Dermis blood vessel endothelial cell (primary cell): ENCODE measurements at places on chromosomes 12 and 14. TPM values are rescaled to one million over a fixed set of nuclear protein-coding genes. Genes with fewer than 3 reads are reported as not detected.
A peak's percentile ranks its signal among the peaks of the same experiment; 100 is the strongest.

DNA sequence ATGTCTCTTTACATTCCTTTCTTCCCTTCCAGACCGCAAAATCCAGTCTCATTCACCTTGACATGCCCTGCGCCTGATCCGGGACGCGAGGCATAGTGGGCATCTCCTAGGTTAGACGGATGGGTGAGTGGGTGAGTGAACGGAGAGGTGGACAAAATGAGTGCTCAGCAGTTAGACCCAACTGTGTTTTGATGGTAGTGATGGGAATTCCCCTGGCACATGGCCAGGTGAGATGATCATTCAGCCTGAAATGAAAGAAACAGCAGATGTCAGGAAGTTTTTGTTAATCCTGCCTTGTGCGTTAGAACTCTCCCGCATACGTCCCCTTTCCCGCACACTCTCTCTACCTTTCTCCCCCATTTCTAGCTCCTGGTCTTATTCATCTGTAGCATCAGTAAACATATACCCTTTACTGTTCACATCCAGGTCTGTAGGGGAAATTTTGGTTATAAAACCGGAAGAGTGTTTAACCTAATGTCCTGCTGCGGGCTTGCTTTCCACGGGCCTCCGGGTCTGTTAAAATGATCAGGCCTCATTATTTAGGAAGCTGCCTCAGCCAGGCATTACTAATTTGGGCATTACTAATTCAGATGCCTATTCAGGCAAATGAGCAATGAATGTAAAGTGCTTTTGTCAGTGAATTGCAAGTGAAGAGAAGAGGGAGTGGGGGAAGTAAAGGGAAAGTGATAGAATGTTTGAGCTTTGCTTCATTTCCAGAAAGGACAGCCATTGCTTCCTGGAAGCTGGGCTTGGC lies 172.8 kb downstream of the ETV6 start:
- peak; percentile 83 for DNase-seq

The ABHD12B gene
- not detected in 2 replicates for total RNA-seq

DNA sequence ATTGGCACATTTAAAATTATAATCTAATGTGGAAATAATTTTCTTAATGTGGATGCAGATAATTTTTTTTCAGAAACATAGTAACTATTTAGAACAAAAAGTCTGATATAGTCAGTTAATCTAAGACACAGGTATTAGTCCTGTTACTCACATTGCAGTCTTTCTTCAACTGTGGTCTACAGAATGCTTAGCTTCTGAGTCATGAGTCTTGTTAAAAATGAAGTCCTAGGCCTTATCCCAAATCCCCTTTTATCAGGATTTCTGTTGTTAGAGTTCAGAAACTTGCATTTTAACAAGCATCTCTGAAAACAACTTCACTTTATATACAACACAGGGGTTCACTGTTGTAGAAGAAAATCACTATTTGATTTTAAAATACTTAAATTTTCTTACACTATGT lies 112.2 kb downstream of the SLC16A7 start:
- no peak for DNase-seq

The GZMB gene
- not detected in 2 replicates for total RNA-seq

GRCh38 chr12:121241156-121241970 lies 31.4 kb downstream of the P2RX4 start:
- DNase-seq = no peak

The GPRC5A gene
- total RNA-seq = 3.2 and 10.7 TPM in 2 replicates

DNA sequence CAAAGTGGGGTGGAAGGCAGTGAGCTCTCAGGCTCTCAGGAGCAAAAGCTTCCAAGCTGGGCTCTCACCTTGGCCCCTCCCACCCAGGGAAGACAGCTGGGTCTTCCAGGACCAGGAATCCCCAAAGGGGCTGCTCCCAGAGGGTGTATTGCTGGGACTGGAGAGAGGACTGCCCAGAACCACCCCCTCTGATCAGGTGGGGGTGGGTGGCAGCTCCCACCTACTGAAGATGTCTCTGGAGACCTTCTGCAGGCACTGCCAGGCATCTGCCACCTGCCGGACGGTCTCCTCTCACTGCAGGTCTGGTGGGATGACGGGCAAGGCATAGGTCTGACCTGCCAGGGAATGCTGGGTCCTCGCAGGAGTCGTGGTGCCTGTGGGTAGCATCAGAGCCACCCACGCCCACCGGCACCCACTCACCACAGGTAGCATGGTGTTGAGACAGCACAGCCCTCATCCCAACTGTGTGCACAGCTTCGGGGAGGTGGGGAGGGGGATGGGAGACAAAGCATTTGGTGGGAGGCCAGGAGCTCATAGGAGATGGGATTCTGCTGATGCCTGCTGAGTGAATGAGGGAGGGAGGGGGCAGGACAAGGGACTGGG lies 103.2 kb downstream of the SINHCAF start:
- no peak for DNase-seq

GRCh38 chr14:95663226-95663797 lies 22.9 kb upstream of the TCL1B start:
- DNase-seq = no peak

GRCh38 chr14:29829851-29830250 lies 97.8 kb downstream of the PRKD1 start:
- DNase-seq = no peak

DNA sequence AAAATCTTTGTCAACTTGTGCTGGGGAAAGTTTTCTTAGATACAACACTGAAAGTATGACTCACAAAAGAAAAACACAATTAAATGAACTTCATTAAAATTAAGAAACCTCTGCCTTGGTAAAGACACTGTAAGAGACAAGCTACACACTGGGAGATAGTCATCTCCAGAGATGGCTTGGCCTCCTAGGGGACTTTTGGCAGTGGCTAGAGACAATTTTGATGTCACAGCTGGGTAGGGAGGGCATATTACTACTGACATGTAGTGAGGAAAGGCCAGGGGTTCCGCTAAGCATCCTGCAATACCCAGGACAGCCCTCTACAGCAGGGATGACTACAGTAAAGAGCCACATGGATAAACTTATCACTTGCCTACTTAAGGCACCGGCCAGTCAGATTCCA lies 8.7 kb upstream of the RNASE4 start:
- no peak for DNase-seq

The PMCH gene
- total RNA-seq = 0.23 TPM in 1 of 2 replicates, not detected in the other

DNA sequence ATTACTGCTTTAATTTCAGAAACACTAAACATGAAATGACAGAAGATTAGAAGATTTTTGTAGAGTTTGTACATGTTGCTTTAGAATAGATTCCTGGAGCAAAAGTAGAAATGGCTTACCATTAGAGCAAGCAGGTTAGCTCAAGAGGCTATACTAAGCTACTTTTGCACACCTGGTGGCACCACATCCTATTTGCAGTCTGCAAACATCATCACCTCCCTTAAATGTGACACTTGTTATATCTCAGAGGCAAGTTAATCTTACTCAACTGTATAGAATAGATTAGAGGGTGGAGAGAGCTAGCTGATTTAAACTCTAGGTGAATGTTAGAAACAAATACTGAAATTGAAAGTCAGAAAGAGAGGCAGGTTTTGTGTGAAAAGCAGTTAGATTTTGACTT lies 30.7 kb upstream of the OR4E1 start:
- no peak for DNase-seq

The ETFBKMT gene
- total RNA-seq = 3.2 and 3.6 TPM in 2 replicates

The SLC16A7 gene
- total RNA-seq = 7.1 and 9.5 TPM in 2 replicates

GRCh38 chr12:70920251-70920851 lies at the start of gene PTPRR:
Gene PTPRR (minus strand): TSS chr12:70920738. CDS start chr12:70920390, 348 bp downstream.
- no peak for DNase-seq

DNA sequence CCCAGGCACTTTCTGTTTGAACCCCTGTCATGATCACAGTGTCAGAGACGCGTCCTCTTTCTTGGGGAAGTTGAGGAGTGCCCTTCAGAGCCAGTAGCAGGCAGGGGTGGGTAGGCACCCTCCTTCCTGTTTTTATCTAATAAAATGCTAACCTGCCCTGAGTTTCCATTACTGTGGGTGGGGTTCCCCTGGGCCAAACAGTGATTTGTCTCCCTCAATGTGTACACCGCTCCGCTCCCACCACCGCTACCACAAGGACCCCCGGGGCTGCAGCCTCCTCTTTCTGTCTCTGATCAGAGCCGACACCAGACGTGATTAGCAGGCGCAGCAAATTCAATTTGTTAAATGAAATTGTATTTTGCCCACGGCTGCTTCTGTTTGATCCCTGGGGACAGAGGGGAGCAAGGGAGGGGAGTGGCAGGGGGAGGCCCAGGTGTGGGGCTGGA lies 5.1 kb downstream of the SHMT2 start:
- no peak for DNase-seq

GRCh38 chr14:47332106-47332505 lies 343.3 kb downstream of the MDGA2 start:
- no peak for DNase-seq

- no peak for DNase-seq
Measured at GRCh38 chr14:52776816-52777215, 14.6 kb downstream of the GNPNAT1 start.

DNA sequence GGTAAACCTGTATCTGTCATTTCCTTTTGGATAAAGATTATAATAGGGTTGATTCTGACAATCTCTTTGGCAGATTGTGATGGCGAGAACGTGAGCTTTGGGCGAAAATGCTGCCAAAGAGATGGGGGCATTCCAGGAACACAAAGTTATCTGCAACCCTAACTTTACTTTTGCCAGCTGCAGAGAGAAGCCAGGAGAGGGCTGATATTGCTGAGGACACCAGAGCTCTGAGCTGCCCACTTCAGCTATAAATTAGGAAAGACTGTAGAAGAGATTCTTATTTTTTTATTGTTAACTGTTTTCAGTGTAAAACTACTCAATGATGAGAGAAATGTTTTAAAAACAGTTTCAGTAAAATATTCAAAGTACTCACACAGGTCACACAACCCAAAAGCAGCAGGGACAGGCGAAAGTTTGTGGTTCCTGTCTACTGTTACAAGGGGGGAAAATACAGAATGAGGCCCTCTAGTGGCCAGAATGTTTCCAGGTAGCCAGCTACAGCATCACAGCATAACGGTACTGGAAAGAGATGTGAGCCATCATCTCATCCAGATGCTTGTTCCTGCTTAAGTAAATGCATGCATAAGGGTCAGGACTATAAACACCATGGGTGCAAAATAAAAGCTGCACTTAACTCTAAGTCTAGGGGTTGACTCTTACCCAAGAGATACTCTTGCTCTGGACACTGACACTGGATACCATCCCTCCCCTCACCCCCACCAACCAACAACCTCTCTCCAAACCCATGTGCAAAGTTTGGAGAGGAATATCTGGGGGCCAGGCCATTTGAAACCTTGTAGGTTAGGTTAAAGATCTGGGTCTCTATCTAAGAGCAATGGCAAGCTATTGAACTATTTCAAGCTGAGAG lies 498.4 kb downstream of the RMST start:
- DNase-seq = peak; percentile 6

- peak; percentile 38 for DNase-seq
Measured at GRCh38 chr14:81516986-81517797, 16.5 kb downstream of the SEL1L start.

DNA sequence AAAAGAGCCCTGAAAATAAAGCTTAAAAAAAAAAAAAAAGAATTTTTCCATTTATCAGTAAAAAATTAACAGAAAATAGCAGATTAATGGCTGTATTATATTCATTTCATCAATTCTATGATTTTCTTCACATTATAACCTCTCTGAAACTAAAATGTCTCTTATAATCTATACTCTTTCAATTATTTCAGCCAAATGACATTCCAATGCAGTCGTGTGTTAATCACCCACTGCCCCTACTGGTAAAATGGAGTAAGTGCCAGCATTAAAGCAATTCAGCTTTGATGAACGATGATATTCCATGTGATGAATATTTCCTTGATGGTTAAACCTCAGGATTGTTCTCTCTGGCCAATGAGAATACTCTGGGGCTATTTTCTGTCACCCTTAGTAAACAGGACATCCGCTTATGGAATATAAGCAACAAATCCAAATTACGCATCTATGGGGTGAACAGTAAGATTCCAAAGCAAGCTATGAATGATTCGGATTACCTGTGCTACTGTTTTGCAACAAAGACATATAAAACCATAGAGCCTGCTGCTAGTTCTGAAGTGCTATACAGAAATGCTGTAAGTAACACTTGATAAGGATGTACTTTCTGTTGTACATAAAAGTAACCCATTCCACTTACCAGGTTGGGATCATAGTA lies 20.3 kb upstream of the SYCP3 start:
- DNase-seq = peak; percentile 59

GRCh38 chr14:102867826-102868580 lies 54.5 kb upstream of the AMN start:
- DNase-seq = no peak

The RNASE2 gene
- total RNA-seq = 0.14 TPM in 1 of 2 replicates, not detected in the other

The C12orf50 gene
- total RNA-seq = not detected in 2 replicates

DNA sequence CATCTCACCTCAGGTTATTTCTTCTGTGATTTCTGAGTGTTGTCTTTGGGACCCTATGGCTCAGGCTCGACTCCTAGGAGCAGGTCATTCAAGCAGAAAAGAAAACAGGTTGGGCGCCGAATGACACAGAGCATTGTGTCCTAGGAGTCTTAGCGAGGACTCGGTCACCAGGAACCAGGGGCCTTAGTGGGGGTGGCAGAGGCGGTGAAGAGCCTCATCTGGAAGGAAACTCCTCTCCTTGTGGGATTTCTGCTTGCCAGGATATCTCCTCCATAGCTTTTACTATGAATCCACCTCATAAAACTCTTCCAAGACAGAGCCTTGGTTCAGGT lies 630 bp downstream of the PLEKHH1 start:
- no peak for DNase-seq

DNA sequence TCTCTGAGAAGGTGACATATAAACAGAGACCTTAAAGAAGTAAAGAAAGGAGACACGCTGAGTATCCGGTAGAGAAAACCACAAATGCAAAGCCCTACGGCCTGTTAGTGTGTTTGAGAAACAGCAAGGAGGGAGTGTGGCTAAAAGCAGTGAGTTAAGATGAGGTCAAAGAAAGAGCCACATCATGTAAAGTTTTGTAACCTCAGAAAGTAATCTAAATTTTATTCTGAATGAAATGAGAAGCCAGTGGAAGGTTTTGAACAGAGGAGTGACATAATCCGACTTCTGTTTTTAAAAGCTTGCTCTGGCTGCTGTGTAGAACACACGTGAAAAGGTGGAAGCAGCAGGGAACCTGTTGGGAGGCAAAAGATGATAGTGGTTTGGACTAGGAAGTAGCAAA lies 32.6 kb downstream of the PPP2R5E start:
- no peak for DNase-seq

GRCh38 chr14:82238649-82239048 lies 705.0 kb upstream of the SEL1L start:
- no peak for DNase-seq

DNA sequence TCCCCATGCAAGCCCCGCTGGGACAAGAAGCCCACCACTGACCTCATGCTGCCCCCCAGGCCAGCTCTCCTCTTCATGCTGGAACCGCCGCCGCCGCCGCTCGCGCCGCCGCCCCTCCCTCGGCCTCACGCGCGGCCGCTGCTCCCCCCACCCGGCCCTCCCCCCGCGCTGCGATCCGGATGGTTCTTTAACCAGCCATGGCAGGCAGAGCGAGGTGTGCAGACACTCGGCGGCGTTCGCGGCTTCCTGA lies at the start of gene DCAF5:
Gene DCAF5, minus strand, starts transcription at position 218 of the 250 bp plus-strand sequence. Its CDS starts 141 bp downstream, at position 77.
- DNase-seq = no peak

GRCh38 chr14:29799464-29800095 lies 128.1 kb downstream of the PRKD1 start:
- no peak for DNase-seq

DNA sequence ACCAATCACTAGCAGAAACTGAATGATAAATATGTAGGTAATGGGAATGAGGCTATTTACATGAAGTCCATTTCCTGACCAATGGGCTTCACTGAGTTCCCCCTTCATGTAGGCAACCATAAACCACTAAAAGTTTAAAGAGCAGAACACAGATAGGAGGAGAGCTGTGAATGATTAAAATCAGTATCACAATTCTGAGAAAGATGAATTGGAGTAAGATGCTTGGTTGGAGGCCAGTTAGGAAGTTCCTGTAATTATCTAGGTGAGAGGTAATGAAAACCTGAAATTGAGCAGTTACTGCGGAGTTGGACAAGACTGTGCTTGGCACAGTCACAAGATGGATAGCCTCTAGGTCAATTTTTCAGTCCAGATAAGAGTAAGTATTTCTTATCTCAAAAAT lies 56.6 kb downstream of the GALNT4 start:
- DNase-seq = no peak
